ENCODE measurements at places on chromosomes 2 and 18. TPM values are rescaled to one million over a fixed set of nuclear protein-coding genes. Genes with fewer than 3 reads are reported as not detected.

GRCh38 chr18:9971313-9971920 is 57.6 kb downstream of the VAPA start:
- peak; percentile 27 for DNase-seq

- no peak for DNase-seq
Measured at GRCh38 chr2:226891780-226892590, 56.1 kb downstream of the RHBDD1 start.

GRCh38 chr2:176093898-176094249 is 1.4 kb downstream of the HOXD13 start:
- no peak for DNase-seq

DNA sequence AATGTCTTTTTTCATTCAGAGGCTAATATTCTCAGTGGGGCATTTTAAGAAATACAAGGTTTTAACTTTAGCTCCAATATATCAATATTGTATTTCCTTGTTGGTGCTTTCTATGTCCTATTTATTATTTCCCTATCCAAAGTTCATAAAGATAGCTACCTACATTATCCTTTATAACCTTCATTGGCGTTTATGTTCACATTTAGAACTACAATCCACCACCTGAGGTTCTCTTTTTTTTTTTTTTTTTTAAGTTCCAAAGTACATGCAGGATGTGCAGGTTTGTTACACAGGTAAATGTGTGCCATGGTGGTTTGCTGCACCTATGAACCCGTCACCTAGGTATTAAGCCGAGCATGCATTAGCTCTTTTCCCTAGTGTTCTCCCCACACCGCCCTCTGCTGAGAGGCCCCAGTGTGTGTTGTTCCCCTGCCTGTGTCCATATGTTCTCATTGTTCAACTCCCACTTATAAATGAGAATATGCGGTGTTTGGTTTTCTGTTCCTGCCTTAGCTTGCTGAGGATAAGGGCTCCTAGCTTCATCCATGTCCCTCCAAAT is 694.6 kb downstream of the SUCLG1 start:
- DNase-seq, result no peak

DNA sequence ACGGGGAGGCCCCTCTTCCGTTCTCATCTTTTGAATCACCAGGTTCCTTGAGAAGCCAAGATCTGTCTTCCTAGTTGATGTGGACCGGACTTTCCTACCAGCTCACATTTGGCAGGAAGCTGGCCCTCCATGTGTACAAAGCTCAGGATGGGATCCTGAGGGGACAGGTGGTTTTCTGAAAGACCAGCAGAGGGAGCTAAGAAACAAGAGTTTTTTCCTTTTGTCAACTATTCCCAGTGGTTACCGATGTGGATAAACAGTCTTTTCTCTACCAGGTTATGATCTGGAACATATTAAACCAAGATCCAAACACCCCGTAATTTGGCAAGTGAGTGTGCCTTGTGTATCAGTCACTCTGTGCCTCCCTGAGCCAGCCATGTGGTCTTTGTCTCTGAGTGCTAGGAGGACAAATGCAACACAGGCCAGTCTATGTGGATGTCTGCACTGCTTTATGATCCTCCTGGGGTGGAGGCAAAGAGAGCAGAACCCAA is 25.1 kb upstream of the ARHGAP25 start:
- no peak for DNase-seq

GRCh38 chr2:61537277-61537949 is 743 bp downstream of the XPO1 start:
- no peak for DNase-seq

DNA sequence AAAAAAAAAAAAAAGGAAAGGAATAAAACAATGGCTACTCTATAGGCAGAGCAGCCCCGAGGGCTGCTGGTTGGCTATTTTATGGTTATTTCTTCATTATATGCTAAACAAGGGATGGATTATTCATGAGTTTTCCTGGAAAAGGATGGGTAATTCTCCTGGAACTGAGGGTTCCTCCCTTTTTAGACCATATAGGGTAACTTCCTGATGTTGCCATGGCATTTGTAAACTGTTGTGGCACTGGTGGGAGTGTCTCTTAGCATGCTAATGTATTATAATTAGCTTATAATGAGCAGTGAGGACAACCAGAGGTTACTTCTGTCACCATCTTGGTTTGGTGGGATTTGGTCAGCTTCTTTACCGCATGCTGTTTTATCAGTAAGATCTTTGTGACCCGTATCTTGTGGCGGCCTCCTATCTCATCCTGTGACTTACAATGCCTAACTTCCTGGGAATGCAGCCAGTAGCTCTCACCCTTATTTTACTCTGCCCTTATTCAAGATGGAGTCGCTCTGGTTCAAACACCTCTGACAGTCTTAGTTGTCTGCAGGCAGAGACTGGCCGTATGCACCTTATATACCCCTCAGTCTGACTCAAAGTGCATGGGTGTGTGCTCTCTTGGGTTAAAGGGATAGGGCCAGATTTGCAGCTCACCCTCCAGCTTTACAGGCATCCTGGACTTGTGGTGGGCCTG is 57.7 kb downstream of the HAUS1 start:
- DNase-seq, result no peak

EFR3B gene
- polyA plus RNA-seq, result 1.0 TPM

All from GM12878 (cell line).